ENCODE measurements at places on chromosomes 6 and 20. TPM values are rescaled to one million over a fixed set of nuclear protein-coding genes. Genes with fewer than 3 reads are reported as not detected.

Gene NUP43
- total RNA-seq: 36.2 TPM

Gene LAMP5
- 1.9 TPM for total RNA-seq

Gene ARFGEF2
- 128 TPM for total RNA-seq

Gene PPP1R14C
- 0.14 TPM for total RNA-seq

Gene NMBR
- 0.11 TPM for total RNA-seq

Gene TNF
- 0.33 TPM for total RNA-seq

Gene ULBP3
- 4.4 TPM for total RNA-seq

Gene HLA-DOA
- total RNA-seq: 4.4 TPM

DNA sequence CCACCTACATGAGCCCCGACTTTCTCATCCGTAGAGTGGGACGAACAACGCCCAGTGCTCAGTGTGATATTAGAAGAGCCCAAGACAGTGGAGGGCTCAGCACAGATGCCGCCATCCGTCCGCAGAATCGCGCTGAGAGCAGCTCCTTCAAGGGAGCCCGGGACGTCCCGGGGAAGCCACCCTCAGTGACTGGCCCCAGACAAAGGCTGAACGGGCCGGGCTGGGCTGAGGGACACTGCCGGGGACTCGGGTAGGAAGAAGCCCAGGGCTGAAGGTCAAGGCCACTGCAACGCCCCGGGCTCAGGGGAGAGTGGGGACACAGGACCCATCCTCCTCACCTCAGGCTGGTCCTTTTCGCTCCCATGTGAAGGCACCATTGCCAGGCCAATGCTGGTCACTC lies 12.8 kb upstream of the CHRNA4 start:
- DNase-seq: no peak

GRCh38 chr6:118092086-118092485 lies 185.0 kb downstream of the SLC35F1 start:
- DNase-seq: no peak

GRCh38 chr6:170212051-170212756 lies 78.7 kb downstream of the DLL1 start:
- no peak for DNase-seq

- DNase-seq: no peak
These were observed 16.6 kb downstream of the CD40 start for GRCh38 chr20:46134716-46135115.

DNA sequence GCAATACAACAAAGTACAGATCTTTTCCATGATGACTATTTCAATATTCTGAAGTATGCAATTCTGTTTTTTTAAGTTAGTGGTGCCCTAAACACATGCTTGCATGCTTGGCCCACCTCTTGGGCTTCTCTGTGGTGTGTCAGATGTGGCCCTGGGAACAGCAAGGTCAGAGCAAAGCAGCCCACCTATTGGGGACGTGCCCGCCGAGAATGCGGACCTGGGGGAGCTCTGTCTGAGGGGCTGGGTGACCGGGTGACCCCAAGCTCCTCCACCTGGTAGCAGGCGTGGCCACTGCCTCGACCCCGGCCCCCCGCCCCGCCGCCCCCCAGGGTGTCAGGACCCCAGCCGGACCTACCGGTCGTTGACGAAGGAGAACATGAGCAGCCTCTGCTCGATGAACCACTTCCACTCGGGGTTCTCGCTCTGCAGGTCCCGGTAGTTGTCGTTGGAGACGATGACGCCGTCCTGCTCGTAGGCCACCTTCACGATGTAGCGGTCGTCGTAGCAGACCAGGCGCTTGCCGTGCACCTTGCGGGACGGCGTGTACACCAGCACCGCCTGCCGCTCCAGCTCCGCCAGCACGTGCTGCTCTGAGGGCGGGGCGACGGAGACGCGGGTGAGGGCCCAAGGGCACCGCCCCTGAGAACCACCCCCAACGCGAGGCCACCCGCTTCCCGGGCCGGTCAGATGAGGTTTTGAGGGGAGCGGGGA lies 28.3 kb downstream of the ZC3H12D start:
- DNase-seq: no peak

GRCh38 chr6:12200761-12201160 lies 89.4 kb upstream of the EDN1 start:
- DNase-seq: no peak

GRCh38 chr6:128230267-128230989 lies 290.0 kb downstream of the PTPRK start:
- DNase-seq: no peak

- DNase-seq: no peak
These were observed 90.6 kb upstream of the SYNDIG1 start for GRCh38 chr20:24378661-24379483.

- peak; percentile 88 for DNase-seq
These were observed 77.1 kb downstream of the NINL start for GRCh38 chr20:25508083-25508770.

DNA sequence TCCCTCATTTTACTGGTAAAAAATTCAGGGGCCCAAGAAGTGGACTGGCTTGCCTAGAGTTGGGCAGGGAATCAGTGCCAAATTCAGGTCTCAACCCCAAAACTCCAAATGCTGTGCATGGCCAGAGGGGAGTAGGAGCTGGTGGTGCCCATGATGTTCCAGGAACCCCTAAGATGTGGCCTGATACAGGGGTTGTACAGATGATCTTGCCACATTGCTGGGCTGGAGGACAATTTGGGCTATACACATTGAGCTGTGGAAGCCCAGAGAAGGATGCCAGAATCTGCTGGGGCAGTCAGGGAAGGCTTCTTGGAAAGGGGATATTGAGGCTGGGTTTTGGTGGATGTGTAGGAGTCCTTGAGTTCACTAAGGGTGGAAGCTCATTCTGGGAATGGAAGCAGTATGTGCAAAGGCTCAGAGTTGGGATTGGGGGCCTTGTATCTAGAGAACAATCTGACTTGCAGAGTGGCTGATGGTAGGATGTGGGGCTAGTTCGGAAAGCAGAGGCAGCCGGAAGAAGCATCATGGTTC lies 38.0 kb upstream of the APCDD1L start:
- no peak for DNase-seq

DNA sequence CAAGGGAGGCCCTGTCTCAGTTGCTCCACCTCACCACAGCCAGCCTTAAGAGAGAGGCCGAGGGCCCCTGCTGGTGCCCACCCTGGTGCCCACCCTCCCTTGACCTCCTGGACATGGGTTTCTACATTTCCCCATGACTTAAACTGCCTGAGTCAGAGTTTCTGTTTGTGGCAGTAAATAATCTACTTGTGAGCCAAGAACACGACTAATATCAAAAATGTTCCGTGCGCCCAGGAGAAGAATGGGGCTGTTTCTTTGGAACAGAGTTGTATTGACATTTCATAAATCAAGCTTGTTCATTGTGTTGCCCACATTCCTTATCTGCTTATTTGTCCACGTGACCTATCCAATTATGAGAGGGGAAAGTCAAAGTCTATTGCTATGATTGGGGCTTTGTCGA lies 143.5 kb downstream of the ANKRD60 start:
- DNase-seq: no peak

DNA sequence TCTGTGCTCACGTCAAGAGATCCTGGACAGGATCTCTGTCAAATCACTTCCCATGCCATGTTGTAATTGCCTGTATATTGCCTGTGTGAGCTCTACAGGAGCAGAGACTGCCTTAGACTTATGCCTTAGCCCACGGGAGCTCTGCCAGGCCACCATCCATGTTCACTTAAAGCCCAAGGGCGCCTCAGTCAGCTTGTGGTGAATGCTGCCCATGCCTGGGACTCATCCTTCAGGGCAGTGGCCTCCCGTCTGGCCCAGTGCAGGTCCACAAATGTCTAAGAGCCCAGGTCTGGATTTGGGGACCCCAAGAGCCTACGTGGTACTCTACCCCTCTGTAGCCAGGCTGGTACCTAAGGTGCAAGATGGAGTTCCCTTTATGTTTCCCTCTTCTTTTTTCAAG lies 22.4 kb upstream of the BPIFA2 start:
- DNase-seq: no peak

- no peak for DNase-seq
These were observed 59.4 kb upstream of the CD83 start for GRCh38 chr6:14058029-14058695.

GRCh38 chr6:106910999-106911949 lies 63.3 kb downstream of the CD24 start:
- DNase-seq: no peak

- no peak for DNase-seq
These were observed 9.5 kb upstream of the FOXC1 start for GRCh38 chr6:1600063-1600763.

DNA sequence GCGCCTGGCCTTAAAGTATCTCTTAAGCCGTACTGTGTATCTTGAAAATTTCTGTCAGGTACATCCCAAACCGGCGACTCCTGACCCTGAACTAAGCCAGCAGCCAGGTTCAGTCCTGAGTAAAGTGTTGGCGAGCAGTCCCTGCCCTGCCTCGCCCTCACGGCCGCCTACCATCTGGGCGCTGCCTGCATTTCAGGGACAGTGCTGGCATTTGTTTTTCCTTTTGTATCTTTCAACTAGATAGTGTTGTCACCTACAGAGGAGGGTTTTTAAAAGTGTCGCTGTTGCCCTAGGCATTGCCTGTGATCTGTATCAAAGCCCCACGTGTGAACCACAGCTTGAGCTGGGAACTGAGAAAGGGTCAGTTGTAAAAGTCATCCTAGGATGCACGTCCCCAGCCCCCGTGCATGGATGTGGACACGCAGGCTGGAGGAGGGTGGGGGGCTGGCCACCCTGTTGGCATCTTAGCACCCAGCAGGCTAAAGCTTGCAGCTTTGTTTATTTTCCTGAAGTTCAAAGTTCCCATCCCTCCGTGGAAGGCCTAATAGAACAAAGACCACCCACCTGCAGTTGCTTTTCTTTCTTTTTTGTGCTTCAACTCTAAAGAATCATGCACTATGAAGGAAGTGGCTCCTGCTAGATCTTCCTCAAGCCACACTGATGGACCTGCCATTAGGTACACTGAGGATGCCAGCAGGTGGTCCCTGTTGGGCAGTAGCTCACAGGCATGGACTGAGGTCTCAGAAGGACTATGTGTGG lies 136.8 kb downstream of the ZDHHC14 start:
- DNase-seq: no peak

GRCh38 chr6:158713469-158713868 lies 63.6 kb downstream of the SYTL3 start:
- DNase-seq: peak; percentile 12

DNA sequence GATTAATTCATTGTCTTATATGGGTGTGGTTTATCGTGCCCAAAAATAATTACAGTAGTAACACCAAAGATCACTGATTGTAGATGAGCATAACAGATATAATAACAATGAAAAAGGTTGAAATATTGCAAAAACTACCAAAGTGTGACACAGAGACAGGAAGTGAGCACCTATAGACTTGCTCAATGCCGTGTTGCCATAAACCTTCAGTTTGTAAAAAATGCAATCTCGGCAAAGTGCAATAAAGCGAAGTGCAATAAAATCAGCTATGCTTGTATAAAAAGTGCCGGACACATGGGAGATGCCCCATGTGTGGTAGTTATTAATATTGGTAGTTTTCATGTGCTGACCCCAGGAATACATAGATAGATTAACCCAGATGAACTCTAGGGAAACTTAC lies 192.6 kb downstream of the NRN1 start:
- DNase-seq: no peak

DNA sequence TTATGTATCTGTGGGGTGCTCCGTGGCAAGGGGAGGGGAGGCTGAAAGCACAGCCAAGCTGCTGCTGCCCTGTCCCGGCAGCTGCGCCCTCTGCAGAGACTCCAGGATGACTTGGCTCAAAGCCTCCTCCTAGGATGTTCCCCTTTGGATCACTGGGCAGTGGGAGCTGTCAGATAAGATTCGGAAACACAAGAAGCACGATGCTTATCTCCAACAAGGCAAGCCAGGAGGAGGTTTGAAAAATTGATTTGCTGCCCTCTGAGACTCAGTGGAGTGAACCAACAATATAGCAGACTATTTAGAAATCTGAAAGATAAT lies 776.4 kb downstream of the C6orf118 start:
- DNase-seq: no peak

Data from adrenal gland (tissue), 19 donors.